ENCODE measurements at places on chromosomes 3 and 15. TPM values are rescaled to one million over a fixed set of nuclear protein-coding genes. Genes with fewer than 3 reads are reported as not detected.

RTP3 gene
- not detected for total RNA-seq

C3orf20 gene
- not detected for total RNA-seq

IL17RE gene
- total RNA-seq = 3.1 TPM

PATL2 gene
- 14.1 TPM for total RNA-seq

CORO2B gene
- 0.11 TPM for total RNA-seq

ICE2 gene
- total RNA-seq = 81.6 TPM

GOLGA8O gene
- total RNA-seq = 1.0 TPM

ZNF197 gene
- 11.6 TPM for total RNA-seq

DYNLT2B gene
- 16.3 TPM for total RNA-seq

PAK6 gene
- 0.53 TPM for total RNA-seq

GPR149 gene
- not detected for total RNA-seq

GOLGA6L4 gene
- total RNA-seq = 1.0 TPM

PRTG gene
- total RNA-seq = not detected

GXYLT2 gene
- total RNA-seq = not detected

KBTBD13 gene
- not detected for total RNA-seq

DTWD1 gene
- total RNA-seq = 20.4 TPM
